Omental fat pad (tissue), 4 donors: ENCODE measurements at places on chromosomes 12 and 14.

- no peak for DNase-seq
Observed at GRCh38 chr14:74257941-74258763, 18.9 kb downstream of the VSX2 start.

DNA sequence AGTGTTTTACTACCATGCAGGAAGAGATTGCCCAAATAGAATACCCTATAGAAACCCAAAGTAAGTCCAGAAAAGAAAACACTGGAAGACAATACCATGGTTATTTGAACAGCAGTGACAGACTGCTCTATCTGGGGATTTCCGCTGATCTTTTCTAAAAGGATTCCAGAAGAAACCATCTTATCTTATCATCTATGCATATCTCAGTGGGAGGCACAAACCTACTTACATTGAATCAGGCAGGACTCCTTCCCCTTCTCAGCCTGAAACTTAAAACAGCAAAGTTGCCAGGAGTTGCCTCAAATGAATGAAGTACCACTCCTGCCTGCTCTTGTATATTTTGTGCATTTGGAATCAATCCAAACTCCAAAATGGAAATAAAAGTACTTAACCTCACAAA is 56.7 kb upstream of the NR2C1 start:
- DNase-seq: no peak

GRCh38 chr14:53956427-53957201 is at the start of gene BMP4:
TSS of gene BMP4 (minus strand) at chr14:53956825. CDS start at chr14:53952222, 4,603 bp downstream.
- DNase-seq: no peak

DNA sequence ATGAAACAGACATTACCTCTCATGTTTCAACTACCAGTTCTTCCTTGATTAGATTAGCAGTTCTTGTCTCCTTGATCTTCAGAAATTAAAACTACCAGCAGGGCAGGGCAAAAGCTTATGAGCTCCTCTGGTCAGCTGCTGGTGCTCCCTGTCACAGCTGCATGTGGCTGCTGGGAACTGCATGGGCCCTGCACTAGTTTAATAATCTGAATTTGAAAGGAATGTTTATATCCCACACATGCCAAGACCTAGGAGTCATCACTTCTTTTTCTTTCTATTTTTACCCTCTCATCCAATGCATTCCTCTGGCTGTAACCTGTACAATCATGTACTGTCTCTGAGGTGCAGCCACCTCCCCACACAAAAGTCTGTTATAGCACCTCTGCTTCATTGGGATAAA is 73.9 kb downstream of the ARMH4 start:
- no peak for DNase-seq

- no peak for DNase-seq
Observed at GRCh38 chr12:15033641-15034040, 60.8 kb downstream of the PDE6H start.

GRCh38 chr14:92417759-92418158 is 94.8 kb downstream of the SLC24A4 start:
- DNase-seq: no peak

DNA sequence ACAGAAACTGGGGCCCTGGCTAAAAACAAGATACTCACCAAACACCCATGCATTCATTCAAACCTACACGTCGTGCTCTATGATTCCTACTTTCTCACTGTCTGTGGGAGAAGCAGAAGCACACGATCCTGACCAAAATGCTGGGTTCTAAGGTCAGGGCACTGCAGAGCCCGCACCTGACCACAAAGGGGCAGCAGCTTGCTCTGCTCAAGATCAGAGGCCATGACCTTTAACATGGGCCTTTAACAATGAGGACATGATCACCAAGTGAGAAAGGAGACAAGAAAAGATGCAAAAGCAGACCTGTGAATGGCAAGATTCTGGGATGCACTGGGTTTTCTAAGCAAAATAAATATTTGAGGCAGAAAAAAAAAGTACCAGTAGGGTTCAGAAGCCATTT is 40.1 kb upstream of the VPS33A start:
- no peak for DNase-seq
